ENCODE measurements at places on chromosomes 6 and 20.

GRCh38 chr6:137880746-137881521 is 13.9 kb downstream of the TNFAIP3 start:
- DNase-seq: no peak

DNA sequence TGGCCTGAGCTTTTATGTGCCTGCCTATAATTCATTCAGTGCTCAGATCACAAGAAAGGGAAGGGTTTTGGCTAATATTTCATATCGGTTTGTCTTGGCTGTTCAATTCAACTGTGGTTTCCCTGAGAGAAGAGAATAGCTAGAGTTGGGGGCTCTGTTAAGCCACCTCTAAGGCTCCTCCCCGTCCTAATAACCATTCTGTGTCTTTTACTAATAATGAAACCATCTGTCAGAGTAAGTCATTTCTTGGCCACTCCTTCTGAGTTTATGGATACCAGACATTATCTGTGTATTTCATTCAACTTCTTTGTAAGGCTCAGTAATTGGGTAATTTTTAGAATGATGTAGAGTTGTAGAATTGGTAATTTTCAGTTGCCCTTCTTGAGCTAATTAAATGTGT is 5.2 kb downstream of the STX11 start:
- DNase-seq: no peak

DNA sequence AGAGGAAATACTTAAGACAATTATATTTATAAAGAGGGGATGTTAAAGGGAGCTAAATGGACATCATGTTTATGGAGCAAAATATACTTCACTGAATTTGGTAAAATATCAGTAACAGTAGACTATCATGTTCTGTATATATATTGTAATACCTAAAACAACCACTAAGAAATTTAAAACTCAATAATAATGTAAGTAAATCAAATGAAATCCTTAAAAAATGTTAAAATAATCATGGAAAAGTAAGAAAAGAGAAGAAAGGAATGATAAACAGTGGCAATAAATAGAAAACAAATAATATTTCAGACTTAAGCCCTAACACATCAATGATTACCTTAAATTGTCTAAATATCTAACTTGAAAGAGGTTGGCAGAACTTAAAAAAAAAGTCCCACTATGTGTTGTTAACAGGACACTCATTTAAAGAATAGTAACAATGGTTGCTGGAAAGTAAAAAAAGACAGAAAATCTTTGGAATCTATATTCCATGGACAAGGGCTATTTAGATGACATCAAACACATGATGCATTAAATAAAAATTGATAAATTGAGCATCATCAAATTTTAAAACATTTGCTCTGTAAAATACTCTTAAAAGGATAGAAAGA is 842.2 kb upstream of the MAP3K7 start:
- no peak for DNase-seq

- peak; percentile 95 for DNase-seq
Measured at GRCh38 chr6:159968295-159969203, at the start of gene IGF2R. Gene IGF2R (plus strand): TSS chr6:159969082. CDS start chr6:159969247, 165 bp downstream.

- DNase-seq: no peak
Measured at GRCh38 chr6:42100029-42100901, 42.2 kb downstream of the C6orf132 start.

GRCh38 chr20:23231561-23232218 is 118.9 kb upstream of the NXT1 start:
- DNase-seq: no peak
